Left hindlimb (tissue), 1 donor: ENCODE measurements at places on chromosomes 7 and 10.
A peak's percentile ranks its signal among the peaks of the same experiment; 100 is the strongest.

DNA sequence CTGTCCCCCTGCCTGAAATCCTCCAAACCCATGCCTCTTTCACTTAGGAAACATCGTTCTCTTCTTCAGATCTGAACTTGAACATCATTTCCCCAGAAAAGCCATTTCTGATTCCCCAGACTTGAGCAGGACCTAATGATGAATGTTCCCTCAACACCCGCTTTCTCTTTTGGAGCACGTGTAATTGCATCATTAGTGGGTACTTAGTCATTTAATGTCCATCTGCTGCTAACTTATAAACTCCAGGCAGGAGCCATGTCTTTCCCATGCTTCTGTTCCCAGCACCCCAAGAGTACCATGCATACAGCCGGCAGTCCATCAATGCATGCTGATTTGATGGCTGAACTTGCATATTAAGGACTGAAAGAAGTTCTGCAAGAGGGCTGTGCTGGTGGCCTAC is 36.5 kb upstream of the ECHDC3 start:
- no peak for DNase-seq

DNA sequence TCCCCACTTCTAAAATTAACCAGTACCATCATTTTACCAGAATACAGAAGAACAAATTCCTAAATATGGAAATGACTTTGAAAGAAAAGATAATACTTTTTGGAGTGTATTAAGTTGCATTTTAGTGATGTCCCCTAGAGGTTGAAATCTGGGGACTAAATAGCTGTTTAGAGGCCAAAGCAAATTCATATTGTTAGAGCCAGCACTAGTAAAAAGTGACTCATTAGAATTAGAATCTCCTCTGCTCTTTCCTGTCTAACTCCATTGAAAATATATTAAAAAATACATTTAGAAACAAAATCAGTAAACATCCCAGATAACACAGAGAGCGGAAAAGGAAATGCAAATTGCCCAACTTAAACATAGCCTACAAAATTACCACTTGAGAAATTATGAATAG is 1189.6 kb upstream of the C7orf33 start:
- no peak for DNase-seq

DNA sequence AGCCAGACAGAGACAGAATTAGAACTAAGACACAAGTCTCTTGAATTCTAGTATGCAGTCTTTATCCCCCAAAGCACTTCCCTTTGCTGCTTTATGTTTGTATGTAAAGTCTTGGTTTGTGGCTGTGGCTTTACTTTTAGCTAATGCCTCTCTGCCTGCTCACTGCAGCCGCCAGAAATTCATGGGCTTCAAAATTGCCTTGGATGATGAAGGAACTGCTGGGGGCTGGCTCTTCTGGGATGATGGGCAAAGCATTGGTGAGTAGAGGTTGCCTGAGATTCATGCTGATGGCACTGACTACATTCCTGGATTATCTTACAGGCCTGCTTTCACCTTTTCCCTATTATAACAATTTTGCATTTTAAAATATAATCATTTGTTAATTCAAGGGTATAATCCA is 10.9 kb upstream of the MGAM2 start:
- DNase-seq: no peak

DNA sequence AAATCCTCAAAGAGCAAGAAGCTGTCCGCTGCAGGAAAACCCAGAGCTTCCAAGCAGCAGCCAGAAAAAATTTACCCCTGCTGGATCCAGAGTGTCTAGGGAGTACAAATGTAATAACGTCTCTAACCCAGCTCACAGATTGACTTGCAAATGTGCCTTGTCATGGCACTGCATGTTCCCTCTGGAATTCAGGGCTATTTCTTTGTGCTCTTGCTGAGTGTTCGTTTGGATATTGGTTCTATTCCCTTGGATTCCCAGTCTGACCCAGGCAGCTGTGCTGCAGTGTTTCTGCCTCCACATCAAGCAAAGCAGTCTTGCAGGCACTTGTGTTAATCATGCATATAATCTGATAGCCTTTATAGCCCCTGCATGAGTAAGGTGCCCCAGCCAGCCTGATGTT is 209.9 kb upstream of the GHITM start:
- no peak for DNase-seq

- no peak for DNase-seq
These were observed 499.6 kb downstream of the MAGI2 start for GRCh38 chr7:78953726-78954363.

DNA sequence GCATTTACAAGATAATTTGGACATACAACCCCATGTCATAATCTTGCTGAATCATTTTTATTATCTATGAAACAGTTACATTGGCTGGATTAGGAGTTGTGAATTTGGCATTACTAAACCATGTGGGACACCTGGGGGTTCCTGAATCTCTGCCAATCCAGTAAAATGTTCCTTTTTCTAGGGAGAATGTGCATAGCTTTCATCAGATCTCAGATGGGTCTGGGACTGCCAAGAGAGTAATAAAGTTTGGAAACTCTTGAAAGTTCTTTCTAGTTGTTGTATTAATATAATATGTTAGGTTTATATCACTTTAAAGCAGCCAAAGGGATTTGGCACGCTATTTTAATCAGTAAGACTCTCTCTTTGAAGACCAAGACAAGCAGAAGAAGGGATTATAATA is 62.7 kb downstream of the SEMA3E start:
- no peak for DNase-seq

DNA sequence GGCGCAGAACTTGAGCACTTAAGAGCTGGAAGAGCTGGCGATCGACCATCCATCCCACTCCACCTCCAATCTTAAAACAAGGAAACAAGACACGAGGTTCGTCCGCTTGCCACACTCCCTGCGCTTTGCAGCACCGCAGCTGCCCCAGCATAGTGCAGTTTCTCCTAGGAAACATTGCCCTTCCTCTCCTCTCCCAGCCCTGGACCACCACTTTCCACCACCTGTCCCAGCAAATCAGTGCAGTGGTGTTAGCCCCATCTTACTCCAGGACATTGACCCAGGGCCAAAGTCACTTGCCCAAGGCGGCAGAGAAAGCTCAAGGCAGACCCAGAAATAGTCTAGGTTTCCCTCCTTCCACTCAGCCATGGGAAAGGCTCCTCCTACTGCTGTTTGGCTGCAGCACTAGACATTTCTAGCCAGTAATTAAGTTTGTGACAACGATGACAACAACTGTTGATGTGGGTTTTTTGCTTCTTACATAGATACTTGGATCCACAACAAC is 1.5 kb upstream of the PARD3 start:
- peak; percentile 56 for DNase-seq

GRCh38 chr7:45065031-45065995 is 23.5 kb downstream of the NACAD start:
- DNase-seq: no peak

DNA sequence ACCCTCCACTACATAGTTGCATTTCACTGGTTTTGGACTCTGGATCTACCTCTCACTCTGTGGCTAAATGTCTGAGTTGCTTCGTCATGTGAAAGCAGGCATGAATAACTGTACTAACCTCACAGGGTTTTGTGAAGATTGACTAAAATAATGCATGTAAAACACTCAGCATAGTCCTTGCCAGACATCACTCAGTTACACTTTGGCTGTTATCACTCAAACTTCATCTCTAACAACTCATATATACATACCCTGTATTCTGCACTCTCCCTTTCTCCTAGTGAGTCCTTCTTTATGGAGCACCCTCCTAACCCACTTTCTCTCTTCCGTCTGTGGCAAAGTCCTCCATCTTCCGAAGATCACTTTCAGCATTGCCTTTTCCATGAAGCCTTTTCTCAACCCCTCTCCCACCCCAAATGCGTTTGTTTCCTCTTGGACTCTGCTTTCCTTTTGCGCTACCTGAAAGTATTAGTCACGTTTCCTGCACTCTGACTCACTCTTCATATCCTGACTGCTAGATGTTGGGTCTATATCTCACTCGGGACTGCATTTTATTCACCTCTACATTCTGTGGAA is 72.6 kb downstream of the OSBPL3 start:
- no peak for DNase-seq
